Naive thymus-derived CD8-positive, alpha-beta T cell (primary cell): ENCODE measurements at places on chromosomes 5 and 9. TPM values are rescaled to one million over a fixed set of nuclear protein-coding genes. Genes with fewer than 3 reads are reported as not detected.

Gene SPINK6
- total RNA-seq = not detected

Gene GBGT1
- total RNA-seq = 4.1 TPM

Gene SPATA31E1
- total RNA-seq = not detected

Gene S1PR3
- not detected for total RNA-seq

Gene SIL1
- 16.2 TPM for total RNA-seq

Gene NR5A1
- total RNA-seq = not detected

Gene CATSPER3
- total RNA-seq = 0.80 TPM

Gene NUTM2G
- not detected for total RNA-seq

- no peak for DNase-seq
Observed at GRCh38 chr9:80125731-80126264, 554.0 kb downstream of the TLE4 start.

- no peak for DNase-seq
Observed at GRCh38 chr5:172119921-172120688, 67.9 kb downstream of the STK10 start.

DNA sequence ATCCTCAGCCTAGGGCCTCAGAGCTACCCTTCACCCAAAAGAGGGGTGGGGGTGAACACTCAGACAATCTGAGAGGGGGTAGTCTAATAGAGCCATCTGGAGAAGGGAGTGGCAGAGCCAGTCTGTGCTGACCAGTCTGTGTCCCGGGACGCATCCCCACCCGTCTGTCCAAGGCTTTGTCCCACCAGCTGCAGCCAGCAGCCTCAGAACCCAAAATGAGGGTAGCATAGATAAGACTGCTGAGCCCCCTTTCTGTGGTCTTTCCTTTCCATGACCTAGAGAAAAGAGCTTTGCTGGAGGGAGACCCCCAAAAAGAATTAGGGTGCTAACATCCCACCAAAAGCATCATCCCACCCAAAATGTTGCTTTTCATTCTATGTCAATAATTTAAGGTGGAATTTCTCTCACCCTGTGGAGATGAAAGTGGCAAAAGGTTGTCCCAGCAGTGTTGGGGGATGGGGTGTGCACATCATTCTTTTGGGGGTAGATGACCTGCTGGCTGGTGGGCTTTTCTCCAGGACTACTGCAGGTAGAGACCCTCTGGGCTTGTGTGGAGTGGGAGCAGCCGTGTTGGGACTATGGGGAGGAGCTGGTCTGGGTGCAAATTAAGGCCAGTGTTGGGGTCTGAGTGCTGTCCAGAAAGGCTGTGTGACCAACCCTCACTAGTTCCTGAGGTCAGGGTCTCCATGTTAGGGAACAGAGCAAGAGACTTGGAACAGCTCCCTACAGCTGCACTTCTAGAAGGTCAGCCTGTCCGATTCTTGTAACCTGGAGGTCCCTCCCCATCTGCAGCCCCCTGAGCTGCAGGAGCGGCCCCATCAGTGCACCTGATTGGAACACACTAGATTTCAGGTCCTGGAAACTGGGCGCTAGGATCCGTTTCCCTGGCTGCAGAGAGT, 19.9 kb downstream of the URM1 start:
- DNase-seq = no peak

DNA sequence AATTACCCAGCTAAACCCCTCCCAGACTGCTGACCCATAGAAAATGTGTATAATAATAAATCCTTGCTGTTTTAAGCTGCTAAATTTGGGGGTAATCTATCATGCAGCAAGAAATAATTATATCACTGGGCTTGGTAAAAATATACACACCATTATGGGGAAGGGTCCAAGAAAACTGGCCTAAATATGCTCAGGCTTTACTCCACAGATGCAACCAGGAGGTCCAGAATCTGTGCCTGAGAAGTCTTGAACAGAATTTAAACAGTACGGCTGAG, 102.5 kb upstream of the SLC44A1 start:
- no peak for DNase-seq

DNA sequence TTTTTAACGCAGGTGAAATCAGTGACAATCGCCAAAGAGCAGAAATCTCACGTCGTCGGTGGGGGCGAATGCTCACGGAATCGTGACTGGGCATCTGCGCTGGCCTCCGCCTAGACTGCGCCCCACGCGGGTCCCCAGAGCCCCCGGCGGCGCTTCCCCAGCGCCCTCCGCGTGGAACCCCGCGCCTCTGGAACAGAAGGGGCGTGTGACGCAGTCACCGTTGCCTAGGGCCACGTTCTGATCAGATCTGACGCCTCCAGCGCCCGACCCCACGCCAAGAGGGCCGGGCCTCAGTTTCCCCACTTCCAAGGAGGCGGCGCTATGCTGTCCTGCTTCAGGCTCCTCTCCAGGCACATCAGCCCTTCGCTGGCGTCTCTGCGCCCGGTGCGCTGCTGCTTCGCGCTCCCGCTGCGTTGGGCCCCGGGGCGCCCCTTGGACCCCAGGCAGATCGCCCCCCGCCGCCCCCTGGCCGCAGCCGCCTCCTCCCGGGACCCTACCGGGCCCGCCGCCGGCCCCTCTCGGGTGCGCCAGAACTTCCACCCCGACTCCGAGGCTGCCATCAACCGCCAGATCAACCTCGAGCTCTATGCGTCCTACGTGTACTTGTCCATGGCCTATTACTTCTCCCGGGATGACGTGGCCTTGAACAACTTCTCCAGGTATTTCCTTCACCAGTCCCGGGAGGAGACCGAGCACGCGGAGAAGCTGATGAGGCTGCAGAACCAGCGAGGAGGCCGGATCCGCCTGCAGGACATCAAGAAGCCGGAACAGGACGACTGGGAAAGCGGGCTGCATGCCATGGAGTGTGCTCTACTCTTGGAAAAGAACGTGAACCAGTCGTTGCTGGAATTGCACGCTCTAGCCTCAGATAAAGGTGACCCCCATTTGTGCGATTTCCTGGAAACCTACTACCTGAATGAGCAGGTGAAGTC, at the start of gene FTMT:
Gene FTMT (plus strand): TSS at position 240 of the 932 bp plus-strand sequence. CDS start 82 bp downstream, at position 322.
- no peak for DNase-seq

DNA sequence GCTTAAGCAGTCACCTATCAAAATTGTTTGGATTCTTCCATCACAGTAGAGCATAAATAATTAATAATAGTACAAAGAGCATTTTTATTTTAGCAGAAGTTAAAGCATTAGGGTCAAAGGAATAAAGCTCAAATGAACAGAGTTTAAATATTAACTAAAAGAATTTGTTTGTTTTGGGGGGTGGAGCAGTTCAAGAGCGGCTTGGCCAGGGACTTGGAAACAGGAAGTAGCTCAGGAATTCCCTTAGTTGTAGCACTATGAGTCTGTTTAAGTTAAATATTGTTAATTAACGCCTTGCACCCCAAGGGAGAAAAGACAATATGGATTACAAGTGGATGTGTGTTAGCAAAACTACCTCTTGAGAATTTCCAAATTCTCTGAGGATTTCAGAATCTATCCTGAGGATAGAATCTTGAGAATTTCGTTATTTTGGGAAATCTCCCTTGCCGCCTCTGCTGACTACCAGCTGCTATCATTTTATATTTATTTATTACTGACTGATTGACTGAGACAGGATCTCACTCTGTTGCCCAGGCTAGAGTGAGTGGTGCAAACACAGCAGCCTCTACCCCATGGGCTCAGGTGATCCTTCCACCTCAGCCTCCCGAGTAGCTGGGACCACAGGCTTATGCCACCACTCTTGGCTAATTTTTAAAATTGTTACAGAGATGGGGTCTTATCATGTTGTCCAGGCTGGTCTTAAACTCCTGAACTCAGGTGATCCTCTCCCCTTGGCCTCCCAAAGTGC, 96.7 kb upstream of the CHD1 start:
- DNase-seq = no peak

- no peak for DNase-seq
Observed at GRCh38 chr5:13591621-13592020, 352.9 kb downstream of the DNAH5 start.

GRCh38 chr9:127132921-127133647, 10.6 kb upstream of the ANGPTL2 start:
- no peak for DNase-seq

DNA sequence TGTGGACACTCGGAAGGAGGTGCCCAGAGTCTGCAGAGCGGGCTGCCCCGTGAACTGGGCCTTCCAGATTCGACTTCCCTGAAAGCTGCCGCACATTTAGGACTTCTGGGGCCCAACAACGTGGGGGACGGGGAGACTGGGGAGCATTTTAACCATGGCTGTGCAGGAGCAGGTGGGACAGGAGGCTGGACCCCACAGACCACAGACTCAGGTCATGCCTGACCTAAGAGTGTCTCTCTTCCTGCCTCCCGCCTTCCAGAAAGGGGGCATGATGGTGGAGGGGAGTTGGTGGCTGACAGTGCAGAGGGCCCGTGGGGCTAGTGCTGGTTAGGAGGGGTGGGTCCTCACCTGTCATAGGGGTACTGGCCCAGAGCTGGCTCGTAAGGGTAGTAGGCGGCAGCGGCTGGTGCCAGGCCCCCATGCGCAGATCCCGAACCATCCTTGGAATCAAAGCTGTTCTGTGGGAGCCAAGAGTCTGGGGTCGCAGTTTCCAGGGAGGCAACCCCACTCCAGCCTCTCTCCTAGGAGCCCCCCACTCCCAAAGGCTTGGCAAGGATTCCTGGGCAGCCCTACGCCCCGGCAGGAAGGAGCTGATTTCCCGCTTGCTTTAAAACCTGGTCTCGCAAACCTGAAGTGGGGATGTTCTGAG, 2.2 kb downstream of the IRX4 start:
- DNase-seq = no peak

GRCh38 chr5:126919566-126919965, 110.8 kb downstream of the MARCHF3 start:
- no peak for DNase-seq

- DNase-seq = no peak
Observed at GRCh38 chr5:180206993-180207392, 2.0 kb downstream of the RASGEF1C start.

- no peak for DNase-seq
Observed at GRCh38 chr5:100691085-100691484, 155.9 kb downstream of the FAM174A start.

DNA sequence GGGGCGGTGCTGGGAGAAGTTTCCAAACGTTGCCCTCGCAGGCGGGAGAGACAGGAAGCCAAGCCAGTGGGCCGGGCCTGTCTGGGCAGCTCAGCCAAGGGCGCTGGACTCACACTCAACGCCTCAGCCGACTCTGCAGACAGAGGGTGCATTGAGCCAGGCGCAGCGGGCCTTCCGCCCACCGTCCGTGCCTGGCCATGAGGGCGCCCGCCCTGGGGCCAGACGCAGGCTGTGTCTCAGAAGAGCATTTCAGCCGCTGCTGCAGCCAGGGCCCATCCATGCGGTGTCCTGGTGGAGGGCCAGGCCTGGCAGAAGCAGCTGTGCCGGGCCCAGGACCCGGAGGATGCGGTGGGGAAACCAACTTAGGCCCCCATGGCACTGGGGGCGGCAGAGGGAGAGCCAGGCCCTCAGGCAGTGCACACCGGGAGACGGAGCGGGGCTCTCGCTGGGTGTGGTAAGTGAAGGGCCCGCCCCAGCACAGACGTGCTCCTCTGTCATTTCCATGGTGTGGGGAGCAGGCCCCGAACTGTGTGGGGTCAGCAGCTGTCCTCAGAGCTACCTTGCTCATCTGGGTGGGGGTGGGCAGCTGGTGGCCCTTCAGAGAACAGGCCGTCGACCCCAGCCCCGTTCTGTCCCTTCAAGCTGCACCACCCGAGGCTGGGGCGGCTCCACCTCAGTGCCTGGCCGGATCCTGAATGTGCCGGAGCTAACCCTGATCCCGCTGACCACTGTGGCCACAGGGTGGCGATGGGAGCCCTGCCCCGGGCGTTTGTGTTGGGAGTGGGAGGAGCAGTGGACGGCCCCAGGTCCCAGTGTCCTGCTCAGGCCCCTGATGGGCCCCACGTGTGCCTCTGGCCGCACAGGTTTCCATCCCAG, 18.0 kb downstream of the DNLZ start:
- no peak for DNase-seq

GRCh38 chr5:38608874-38609273, 52.4 kb upstream of the LIFR start:
- DNase-seq = no peak

- DNase-seq = no peak
Observed at GRCh38 chr9:5402217-5402616, 35.5 kb downstream of the PLGRKT start.

DNA sequence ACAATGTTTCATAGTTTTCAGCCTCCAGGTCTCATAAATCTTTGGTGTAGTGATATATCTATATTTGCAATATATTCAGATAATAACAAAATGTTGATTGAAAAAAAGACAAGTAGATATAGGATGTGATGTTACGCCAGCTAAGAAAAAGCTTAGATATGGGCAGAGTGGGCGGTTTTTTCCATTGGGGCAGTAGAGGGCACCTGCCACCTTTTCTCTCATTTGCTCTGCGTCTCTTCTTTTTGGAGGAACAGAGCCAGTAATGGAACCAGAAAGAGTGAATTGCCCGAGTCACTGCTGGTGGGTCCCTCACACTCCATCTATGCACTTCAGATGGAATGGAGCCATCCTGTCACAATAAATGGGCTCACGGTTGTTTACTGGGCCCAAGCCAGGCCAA, 62.1 kb upstream of the FANCC start:
- DNase-seq = peak; percentile 38

GRCh38 chr9:113428062-113428615, 17.6 kb downstream of the C9orf43 start:
- DNase-seq = no peak

- DNase-seq = no peak
Observed at GRCh38 chr5:82785882-82786509, 291.2 kb downstream of the TMEM167A start.

DNA sequence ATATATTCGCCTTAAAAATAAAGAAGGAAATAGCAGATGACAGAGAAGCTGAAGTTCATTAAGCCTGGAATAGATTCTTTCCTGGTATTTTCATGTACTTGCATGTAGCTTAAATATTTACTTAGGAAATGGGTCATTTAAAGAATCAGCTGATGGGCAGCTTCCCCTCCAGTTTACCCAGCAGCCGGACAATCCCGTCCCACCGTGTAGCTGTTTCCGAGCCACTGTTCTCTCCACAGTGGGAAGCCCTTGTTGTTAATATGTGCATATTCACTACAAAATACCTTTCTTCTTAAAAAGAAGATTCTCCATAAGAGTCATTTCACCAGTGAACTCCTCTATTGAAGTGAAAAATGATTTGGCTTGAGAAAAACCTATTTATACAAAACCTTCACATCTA, 187.0 kb downstream of the FANCC start:
- DNase-seq = no peak

GRCh38 chr5:6185574-6185973, 192.8 kb downstream of the MED10 start:
- DNase-seq = no peak

DNA sequence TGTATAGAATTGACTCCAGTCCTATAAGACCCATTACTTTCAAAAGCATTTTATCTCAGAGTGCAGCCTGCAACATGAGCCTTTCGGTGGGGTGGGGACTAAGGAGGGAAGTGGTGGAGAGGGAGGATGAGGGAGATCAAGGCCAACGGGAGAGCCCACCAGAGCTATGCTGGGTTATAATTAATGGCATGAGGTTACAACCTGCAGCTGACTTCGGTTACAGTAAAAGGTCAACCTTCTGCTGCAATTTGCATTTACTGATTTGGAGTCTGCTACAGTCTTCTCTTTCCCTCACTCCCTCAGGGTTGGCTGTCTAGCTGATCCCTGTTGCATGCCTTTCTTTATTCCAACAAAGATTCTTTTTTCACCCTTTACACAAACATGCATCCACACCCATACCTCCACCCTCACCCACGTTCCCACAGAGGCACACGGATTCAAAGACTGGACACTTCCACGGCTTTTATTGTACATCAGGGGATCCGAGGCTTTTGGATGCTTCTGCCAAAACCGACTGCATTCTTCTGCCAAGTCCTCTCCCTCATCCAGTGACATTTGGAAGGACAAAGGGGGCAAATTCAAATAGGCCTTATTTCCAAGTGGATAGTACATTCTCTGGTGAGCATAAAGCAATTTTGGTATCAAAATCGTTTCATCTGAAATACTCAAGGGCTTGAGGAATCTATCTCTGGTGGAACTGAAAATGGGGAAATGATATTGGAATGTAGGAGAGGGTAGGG, 381.2 kb downstream of the NFIB start:
- DNase-seq = no peak
